NCI-H1694 (cell line): ENCODE measurements at places on chromosomes 11 and 22.

DNA sequence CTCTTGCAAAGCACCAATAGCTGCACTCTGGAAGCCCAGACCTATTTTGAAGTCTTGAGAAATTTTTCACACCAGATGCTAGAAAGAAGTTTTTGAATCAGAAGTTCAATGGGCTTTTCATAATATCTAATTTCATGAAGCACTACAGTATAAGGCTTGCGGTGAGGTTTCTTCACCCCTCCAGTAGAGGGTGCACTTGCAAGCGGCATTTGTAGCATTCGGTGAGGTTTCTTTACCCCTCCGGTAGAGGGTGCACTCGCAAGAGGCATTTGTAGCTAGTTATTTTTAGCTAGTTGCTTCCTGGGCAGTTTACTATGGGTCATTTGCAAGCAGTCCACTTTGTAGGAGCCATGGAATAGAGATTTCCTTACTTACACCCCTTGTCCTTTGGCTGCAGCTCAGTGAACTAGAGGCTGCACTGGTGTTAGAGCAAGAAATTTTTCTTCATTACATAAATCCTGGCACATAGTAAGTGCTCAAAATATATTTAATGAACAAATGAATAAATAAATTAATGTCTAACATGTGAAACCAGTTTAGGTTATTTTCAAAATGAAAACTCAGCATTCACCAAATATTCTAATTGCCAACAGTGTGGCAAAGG, 7.8 kb upstream of the NOX4 start:
- no peak for DNase-seq

DNA sequence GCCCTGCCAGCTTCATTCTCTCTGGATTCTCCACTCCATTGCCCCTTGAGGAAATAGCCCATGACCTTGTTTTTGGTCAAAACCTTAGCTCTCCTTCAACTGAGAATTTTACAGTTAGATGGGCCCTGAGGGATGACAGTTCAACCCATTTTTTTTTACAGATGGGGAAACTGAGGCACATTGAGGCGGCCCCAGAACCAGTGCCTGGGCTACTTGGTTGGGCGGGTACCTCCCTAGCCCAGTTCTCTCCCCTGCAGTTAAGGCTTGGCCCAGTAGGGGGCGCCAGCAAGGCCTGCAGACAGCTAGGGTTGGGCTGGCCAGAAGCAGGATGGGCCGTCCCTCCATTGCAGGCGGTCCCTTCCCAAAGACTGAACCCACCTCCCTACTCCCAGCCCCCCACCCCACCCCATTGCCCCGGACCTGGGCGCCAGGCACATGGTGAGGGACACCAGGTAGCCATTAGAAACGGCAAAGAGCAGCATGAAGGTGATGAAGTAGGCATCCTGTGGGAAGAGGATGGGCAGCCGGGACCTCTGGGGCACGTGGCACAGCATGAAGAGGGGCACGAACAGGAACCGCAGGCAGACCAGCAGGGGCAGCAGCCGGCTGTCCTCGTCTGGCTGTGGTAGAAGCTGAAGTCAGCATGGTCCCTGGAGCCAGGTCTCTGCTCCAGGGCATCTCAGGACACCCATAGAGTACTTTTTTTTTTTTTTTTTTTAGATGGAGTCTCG, 7.6 kb downstream of the SLC29A2 start:
- DNase-seq = peak; percentile 20

GRCh38 chr11:75507571-75507970, 18.2 kb downstream of the GDPD5 start:
- no peak for DNase-seq

GRCh38 chr11:124717786-124718651, 21.7 kb upstream of the NRGN start:
- DNase-seq = no peak

DNA sequence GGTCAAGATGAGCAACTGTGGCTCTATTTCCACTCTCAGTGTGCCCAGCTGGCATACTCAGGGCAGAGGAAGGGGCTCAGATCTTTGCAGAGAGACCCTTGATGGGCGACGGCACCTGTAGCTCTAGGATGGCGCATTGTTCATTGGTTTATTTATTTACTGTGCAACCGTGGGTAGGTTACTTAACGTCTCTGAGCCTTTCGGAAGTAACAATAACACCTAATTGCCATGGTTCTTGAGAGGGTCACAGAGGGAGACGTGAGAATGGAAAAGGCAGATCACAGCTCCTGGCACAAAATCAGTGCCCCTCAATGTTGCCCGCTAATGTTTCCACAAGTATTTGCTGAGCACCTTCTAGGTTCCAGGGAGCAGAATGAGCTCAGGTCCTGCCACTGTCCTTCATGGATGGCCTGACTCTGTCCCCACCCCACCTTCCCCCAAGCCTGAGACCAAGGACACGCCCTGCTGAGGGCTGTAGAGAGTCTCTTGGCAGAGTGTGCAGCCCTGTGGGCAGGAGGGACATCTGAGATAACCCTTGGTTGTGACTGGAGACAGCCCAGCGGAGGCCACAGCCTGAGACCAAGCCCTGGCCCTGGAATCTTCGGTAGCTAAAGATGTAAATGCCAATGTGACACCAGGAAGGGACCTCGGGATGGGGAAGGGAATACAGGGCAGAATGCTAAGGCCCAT, 780 bp upstream of the ALDH3B2 start:
- no peak for DNase-seq

- no peak for DNase-seq
These were observed 157.6 kb downstream of the BLID start for GRCh38 chr11:121958323-121958970.

GRCh38 chr22:50169774-50170341, 673 bp upstream of the PANX2 start:
- no peak for DNase-seq

DNA sequence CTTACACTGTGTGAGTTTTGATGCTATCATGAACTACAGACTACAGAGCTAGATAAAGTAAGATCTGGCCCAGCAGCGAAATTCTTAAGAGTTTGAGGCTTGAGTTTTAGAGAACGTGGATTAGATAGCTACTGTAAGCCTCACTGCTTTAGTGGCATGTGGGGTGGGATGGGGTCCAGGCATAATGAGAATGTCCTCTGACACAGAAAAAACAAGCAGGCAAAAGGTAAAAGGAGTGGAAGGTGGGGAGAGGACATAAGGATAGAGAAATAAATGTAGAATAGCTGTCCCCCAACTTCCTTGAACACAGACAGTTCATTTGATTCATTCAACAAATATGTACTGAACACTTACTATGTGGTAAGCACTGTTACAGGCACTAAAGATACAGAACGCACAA, 324.5 kb upstream of the PITPNB start:
- no peak for DNase-seq

DNA sequence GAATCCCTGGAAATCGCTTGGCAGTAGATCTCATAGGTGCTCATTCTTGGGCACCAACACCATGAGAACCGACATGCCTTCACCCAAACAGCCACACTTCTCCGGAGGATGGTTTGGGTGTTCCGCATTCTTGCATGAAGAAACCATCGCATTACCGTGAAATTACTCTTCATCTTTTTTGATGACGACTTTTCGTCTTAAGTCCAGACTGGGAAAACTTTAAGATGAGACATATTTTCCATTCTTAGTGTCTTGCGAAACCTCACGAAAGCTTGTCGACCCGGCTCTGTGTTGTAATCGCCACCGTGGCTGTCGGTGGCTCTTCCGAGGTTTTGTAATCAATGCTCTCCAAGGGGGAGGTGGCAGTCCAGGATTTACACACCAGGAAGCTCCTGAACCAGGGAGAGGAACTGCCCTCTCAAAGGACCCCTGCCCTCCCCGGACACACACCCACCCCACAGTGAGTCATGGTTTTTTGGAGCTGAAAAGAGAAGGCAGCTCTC, 1.7 kb downstream of the TOM1 start:
- no peak for DNase-seq

GRCh38 chr11:111443640-111444039, 64.6 kb upstream of the POU2AF1 start:
- no peak for DNase-seq

DNA sequence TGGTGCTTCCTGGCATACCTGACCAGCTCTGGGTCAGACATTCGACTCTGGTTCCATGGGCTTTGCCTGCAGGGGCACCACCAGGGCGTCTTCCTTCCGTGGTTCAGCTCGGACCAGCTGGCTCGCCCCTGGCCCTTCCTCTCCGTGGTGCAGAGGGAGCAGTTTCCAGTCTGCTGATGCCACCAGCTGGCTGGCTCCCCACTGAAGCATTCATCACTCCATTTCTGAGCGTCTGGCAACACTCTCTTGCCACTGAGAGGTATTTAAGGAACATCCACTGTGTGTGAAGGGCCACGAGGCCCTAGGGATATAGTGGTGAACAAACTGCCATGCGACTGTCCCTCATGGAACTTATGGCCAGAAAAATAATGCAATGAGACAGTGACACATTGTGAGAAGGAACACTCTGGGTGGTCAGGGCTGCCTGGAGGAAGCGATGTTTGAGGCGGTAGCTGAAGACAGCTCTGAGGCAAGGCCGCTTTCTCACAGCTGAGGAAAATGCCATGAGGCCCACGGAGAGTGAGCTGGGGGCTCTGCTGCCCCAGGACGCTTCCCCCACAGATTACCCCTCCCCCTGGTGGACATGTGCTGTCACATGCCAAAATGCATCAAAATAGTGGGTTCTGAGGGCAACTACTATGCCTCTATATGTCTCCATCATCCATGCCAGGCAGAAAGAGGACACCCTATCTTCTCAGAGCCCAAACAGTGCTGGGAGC, 44.9 kb upstream of the ARFGAP3 start:
- DNase-seq = peak; percentile 23

GRCh38 chr11:117969160-117969991, 16.8 kb upstream of the IL10RA start:
- DNase-seq = no peak

DNA sequence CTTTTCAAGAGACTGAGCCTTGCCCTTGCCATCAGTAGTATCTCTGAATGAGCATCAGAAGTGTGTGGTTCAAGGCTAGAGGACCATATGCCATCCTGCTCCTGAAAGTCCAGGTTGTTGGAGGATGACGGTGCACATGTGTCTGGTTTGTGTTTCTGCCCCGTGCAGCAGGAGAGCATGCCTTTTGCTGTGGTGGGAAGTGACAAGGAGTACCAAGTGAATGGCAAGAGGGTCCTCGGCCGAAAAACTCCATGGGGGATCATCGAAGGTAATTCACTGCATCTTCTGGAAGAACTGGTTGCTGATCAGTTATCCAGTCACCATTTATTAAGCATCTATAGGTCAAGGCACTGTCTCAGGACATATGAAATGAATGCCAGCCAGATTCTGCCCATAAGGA, 6.1 kb upstream of the WBP2NL start:
- no peak for DNase-seq

DNA sequence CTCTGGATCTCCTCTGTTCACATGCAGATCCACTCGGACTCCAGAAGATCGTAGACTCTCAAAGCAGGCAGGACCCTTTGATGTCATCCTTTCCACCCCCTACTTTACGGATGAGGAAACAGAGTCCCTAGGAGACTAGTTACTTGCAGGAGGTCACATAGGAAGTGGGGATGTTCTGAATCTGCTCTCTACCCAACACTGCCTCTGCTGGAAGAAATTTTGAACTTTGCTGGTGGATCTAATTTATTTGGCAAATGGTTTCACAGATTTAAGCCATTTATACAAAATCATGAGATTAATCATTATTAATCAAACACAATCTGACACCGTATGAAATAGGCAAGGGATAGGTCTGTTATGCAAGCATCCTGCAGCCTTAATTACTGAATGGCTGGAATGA, 55.0 kb upstream of the USP47 start:
- DNase-seq = peak; percentile 4

- DNase-seq = no peak
These were observed 9.3 kb upstream of the NXPE4 start for GRCh38 chr11:114604886-114605285.

DNA sequence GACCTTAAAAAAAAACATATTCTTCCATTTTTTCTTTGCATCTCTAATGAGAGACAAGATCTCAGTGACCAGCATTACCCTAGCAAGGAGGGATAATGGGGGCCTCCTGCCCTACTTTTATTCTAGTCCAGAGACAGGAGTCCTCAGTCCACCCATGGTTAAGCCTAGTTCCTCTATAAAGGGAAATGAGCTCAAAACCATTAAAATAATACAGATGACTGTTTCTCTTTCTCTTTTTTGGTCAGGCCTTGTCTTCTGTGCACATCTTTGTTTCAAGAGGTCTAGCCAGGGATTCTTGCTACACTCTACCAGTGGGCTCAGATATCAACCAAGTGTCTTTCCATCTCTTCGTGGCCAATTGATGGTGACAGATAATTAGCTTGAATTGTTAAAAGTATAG, 73.1 kb downstream of the MPPED2 start:
- DNase-seq = no peak
